Chondrocyte (in vitro differentiated cells): ENCODE measurements at places on chromosomes 6 and 20. TPM values are rescaled to one million over a fixed set of nuclear protein-coding genes. Genes with fewer than 3 reads are reported as not detected.
A peak's percentile ranks its signal among the peaks of the same experiment; 100 is the strongest.

DNA sequence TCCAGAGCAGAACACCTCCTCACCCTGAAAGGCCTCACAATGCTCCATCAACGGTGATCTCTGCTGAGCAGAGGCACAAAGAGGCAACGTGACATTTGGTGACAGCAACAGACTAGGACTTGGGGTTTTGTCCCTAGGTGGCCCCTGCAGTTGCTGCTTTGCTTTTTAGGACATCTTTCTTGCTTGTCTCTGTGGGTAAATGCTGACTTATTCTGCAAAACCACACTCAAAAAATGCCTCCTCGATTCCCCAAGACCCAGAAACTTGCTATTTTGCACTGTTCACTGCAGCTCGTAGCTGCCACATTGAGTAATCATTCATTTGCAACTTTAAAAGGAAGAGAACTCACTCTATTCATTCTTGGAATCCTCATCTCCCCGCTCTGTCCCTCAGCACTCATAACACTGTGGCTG, 209.9 kb downstream of the LY86 start:
- DNase-seq, result no peak
- no peaks in the 10 kb centered on the region for H3K4me1 ChIP-seq
- peaks cover 6% of the 10 kb centered on the region for H3K27me3 ChIP-seq
- H3K36me3 ChIP-seq, result no peaks in the 10 kb centered on the region
- no peak overlapping the region for H3K4me3 ChIP-seq

- H3K4me1 ChIP-seq, result peaks cover 41% of the 10 kb centered on the region
- H3K27me3 ChIP-seq, result no peaks in the 10 kb centered on the region
- H3K4me3 ChIP-seq, result peak overlapping the region; percentile 96
- peak overlapping the region; percentile 98 for H3K27ac ChIP-seq
- no peak for DNase-seq
- peaks cover 14% of the 10 kb centered on the region for H3K36me3 ChIP-seq
Measured at GRCh38 chr6:52992980-52993920, 1.8 kb downstream of the GSTA4 start.

DNA sequence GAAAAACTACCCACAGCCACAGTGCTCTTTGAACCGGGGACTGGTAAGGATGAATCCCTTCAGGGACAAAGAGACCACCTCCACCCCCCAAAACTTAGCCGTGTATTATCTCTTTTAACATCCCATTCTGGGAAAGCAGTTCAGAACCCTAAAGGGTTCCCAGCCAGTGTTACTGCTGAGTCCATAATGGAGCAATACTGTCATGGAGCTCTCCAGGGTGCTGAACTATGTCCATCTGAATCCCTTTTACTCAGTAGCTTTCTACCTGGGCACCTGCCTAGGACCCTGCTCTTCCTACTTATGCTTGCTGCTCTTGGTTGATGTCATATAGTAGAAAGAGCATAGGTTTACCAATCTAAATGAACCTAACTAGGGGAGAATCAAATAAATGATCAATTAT, 22.3 kb upstream of the SAYSD1 start:
- peaks cover 14% of the 10 kb centered on the region for H3K27me3 ChIP-seq
- peaks cover 1% of the 10 kb centered on the region for H3K36me3 ChIP-seq
- H3K27ac ChIP-seq, result no peak overlapping the region
- no peak overlapping the region for H3K4me3 ChIP-seq

DNA sequence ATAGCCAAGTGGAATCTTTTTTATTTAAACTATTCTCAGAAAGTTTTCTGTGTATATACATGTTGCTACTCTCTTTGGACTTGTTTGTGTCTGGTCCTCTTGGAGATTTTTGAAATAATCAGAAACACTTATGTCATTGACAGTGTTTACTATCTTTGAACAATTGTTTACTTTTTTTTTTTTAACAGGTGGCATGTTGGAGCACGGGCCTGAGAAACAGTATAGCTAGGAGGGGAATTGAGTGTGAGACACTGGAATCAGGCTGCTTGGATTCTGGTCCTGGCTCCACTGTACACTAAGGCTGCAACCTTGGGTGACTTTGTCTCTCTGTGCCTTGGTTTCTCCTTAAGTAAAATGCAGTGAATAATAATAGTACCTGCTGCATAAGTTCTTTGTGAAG, 279.6 kb downstream of the PRL start:
- no peaks in the 10 kb centered on the region for H3K27me3 ChIP-seq
- H3K4me3 ChIP-seq, result no peak overlapping the region
- no peaks in the 10 kb centered on the region for H3K4me1 ChIP-seq
- DNase-seq, result no peak
- H3K27ac ChIP-seq, result no peak overlapping the region

GRCh38 chr20:44215125-44215524, 4.6 kb upstream of the OSER1 start:
- DNase-seq, result no peak
- no peak overlapping the region for H3K4me3 ChIP-seq
- peaks cover 40% of the 10 kb centered on the region for H3K4me1 ChIP-seq
- H3K27me3 ChIP-seq, result no peaks in the 10 kb centered on the region
- H3K36me3 ChIP-seq, result peaks cover under 1% of the 10 kb centered on the region
- H3K27ac ChIP-seq, result no peak overlapping the region

Gene CASS4
- total RNA-seq, result 0.10 to 0.39 TPM in 2 of 3 replicates, not detected in the other

GRCh38 chr20:48198929-48199451, 413.7 kb upstream of the SULF2 start:
- peaks cover 24% of the 10 kb centered on the region for H3K27me3 ChIP-seq
- H3K4me3 ChIP-seq, result no peak overlapping the region
- H3K36me3 ChIP-seq, result no peaks in the 10 kb centered on the region
- no peak for DNase-seq

- peaks cover 2% of the 10 kb centered on the region for H3K36me3 ChIP-seq
- peaks cover 69% of the 10 kb centered on the region for H3K27me3 ChIP-seq
- H3K27ac ChIP-seq, result no peak overlapping the region
- no peak overlapping the region for H3K4me3 ChIP-seq
- H3K4me1 ChIP-seq, result peaks cover 6% of the 10 kb centered on the region
Measured at GRCh38 chr6:71887744-71888230, 1.4 kb downstream of the RIMS1 start.

DNA sequence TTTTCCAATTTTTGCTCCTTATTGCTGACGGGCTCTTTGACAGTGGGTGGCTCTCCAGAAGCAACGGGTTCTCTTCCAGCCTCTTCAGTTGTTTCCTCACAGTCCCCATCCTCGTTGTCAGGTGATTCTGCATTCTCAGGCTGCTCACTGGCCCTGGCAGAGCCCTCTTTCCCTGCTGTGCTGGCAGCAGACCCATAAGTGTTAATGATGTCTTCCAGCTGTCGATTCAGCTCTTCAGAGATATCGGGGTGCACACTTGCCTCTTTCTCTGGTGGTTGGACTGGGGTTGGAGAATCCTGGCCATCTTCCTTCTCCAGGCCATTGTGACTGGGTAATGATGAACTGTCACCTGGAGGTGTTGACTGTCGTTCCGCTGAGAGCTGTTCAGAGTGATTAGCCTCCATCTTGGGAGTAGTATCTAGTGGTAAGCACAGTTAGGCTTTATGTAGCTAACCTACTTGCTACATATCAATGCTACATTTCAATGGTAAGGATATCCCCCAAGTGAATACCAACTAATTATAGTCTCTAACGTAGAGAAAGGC, 3.2 kb downstream of the TXLNB start:
- no peak for DNase-seq
- no peak overlapping the region for H3K4me3 ChIP-seq
- H3K36me3 ChIP-seq, result no peaks in the 10 kb centered on the region
- H3K27ac ChIP-seq, result no peak overlapping the region

DNA sequence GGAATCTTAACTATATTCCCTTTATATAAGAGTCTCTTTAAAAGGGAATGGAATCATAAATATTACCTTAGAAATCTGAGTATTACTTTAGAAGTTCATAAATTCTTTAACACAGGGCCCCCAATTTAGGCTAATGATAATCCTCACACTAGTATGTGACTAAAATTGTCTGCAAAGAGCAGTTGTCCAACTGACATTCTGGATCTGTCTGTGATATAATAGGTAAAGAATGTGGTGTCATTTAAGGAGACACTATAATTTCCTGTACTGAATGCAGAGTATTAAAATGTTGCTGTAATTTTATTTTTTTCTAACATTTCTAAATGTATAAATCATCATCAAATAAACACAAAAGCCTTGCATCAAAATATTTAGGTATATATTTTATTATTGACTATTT, 128.5 kb upstream of the DST start:
- DNase-seq, result no peak
- H3K4me1 ChIP-seq, result peaks cover 74% of the 10 kb centered on the region

GRCh38 chr6:12577124-12577850, 139.3 kb upstream of the PHACTR1 start:
- H3K36me3 ChIP-seq, result no peaks in the 10 kb centered on the region
- no peak overlapping the region for H3K4me3 ChIP-seq
- peak overlapping the region; percentile 83 for H3K27ac ChIP-seq
- DNase-seq, result no peak
- H3K4me1 ChIP-seq, result peaks cover 54% of the 10 kb centered on the region
